Naive B cell (primary cell): ENCODE measurements at places on chromosomes 5 and 9. TPM values are rescaled to one million over a fixed set of nuclear protein-coding genes. Genes with fewer than 3 reads are reported as not detected.

PCDHGB4 gene
- polyA plus RNA-seq: 0.15 TPM

ANKH gene
- polyA plus RNA-seq: 14.7 TPM

SLC35D2 gene
- polyA plus RNA-seq: 3.7 TPM

CCDC127 gene
- polyA plus RNA-seq: 5.4 TPM

PDE8B gene
- polyA plus RNA-seq: 1.2 TPM

ASPN gene
- not detected for polyA plus RNA-seq

LRRC19 gene
- 0.44 TPM for polyA plus RNA-seq

MCTP1 gene
- polyA plus RNA-seq: 0.80 TPM

AGXT2 gene
- not detected for polyA plus RNA-seq

CYSTM1 gene
- 5.4 TPM for polyA plus RNA-seq

MEF2C gene
- 547 TPM for polyA plus RNA-seq

CARD9 gene
- 0.41 TPM for polyA plus RNA-seq

OLFM1 gene
- not detected for polyA plus RNA-seq

FBXW2 gene
- polyA plus RNA-seq: 23.2 TPM

SLC34A3 gene
- not detected for polyA plus RNA-seq
